PC-3 (cell line): ENCODE measurements at places on chromosomes 3 and 15. TPM values are rescaled to one million over a fixed set of nuclear protein-coding genes. Genes with fewer than 3 reads are reported as not detected.

DNA sequence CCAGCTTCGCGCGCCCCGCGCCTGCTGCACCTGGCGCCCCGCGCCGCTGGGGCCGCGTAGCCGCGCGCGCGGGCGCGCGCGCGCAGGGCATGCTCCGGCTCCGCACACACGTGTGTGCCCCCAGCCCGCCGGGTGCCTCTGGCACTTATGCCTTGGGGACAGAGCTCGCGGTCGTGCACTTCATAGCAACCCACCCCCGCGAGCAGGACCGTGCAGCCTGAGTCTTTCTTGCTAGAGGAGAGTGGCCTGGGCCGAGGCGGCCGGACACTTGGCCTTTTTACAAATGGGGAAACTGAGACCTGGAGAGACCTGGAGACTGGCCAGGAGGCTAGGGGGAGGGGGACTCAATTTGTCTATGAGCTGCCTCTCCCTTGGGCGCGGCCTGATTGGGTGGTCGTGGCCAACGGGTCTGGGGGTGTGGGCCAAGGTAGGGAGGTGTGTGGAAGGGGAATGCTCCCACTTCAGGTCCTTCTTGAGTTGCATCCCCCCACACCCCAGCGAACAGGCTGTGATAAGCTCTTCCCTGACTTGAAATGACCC lies 562 bp downstream of the NBEAL2 start:
- peak overlapping the region; percentile 40 for H3K27ac ChIP-seq
- H3K36me3 ChIP-seq, result no peaks in the 10 kb centered on the region
- peak overlapping the region; percentile 93 for H3K4me3 ChIP-seq
- H3K27me3 ChIP-seq, result no peaks in the 10 kb centered on the region
- H3K4me1 ChIP-seq, result peaks cover 36% of the 10 kb centered on the region
- no peak for DNase-seq

The NPTN gene
- 115 and 164 TPM in 2 replicates for total RNA-seq

The RTP3 gene
- total RNA-seq, result not detected in 2 replicates

GRCh38 chr3:131561511-131561910 lies 58.7 kb upstream of the MRPL3 start:
- no peaks in the 10 kb centered on the region for H3K27me3 ChIP-seq
- H3K4me1 ChIP-seq, result peaks cover 11% of the 10 kb centered on the region
- H3K4me3 ChIP-seq, result no peak overlapping the region
- no peaks in the 10 kb centered on the region for H3K36me3 ChIP-seq

GRCh38 chr3:147408188-147409100 lies 721 bp upstream of the ZIC1 start:
- DNase-seq, result no peak
- H3K36me3 ChIP-seq, result no peaks in the 10 kb centered on the region
- no peak overlapping the region for H3K27ac ChIP-seq

The GPR62 gene
- not detected in 2 replicates for total RNA-seq

DNA sequence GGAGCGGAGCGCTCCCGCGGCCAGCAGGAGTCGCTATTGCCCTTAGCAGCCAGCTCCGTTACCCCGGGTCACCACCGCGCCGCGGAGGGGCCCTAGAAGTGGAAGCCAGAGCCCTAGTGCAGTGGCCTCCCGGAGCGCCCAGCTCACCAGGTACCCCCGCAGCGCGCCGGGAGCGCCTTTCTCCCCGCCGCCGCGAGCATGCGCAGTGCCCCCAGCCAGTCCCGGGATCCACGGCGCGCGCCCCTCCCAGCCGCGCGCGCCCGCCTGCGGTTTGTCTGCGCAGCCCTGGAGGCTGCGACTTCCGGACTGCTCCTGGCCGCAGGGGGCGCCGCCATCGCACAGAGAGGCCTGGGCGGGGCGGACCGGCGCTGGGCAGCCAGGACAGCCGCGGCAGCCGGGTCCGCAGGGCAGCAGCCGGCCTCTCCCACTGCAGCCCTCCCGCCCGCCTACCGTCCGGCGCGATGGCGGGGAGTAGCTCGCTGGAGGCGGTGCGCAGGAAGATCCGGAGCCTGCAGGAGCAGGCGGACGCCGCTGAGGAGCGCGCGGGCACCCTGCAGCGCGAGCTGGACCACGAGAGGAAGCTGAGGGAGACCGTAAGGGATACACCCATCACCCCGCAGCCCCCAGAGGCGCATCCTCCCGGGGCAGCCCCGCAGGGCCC lies 5.7 kb downstream of the TPM1 start:
- peak overlapping the region; percentile 89 for H3K27ac ChIP-seq
- H3K4me3 ChIP-seq, result peak overlapping the region; percentile 81
- DNase-seq, result peak; percentile 85
- H3K27me3 ChIP-seq, result no peaks in the 10 kb centered on the region

The SLC27A2 gene
- 5.8 and 8.1 TPM in 2 replicates for total RNA-seq

DNA sequence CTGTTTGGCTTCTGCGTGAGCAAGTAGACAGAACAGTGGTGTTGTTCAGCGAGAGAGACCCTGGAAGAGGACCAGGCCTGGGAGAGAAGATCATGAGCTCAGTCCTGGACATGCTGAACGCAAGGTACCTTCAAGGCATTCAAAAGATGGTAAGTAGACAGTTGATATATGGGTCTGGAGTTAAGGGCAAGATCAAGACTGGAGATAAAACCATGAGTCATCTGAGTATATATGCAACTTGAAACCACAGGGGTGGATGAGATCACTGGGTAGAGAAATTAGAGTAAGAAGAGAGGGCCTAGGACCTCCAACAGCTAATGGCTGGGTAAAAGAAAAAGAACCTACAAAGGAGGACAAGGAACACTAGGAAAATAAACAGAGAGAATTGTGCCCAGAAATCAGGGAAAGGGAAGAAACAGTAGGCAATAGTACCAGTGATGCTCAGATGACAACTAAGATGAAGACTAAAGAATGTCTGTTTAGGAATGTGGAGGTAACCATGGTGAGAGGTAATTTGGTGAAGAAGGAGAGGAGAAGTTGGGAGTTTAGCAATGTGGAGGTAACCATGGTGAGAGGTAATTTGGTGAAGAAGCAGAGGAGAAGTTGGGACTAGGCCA lies 343.2 kb upstream of the ADAMTS9 start:
- no peak overlapping the region for H3K27ac ChIP-seq
- no peaks in the 10 kb centered on the region for H3K4me1 ChIP-seq
- no peaks in the 10 kb centered on the region for H3K36me3 ChIP-seq
- peak; percentile 8 for DNase-seq
- no peak overlapping the region for H3K4me3 ChIP-seq
- no peaks in the 10 kb centered on the region for H3K27me3 ChIP-seq

DNA sequence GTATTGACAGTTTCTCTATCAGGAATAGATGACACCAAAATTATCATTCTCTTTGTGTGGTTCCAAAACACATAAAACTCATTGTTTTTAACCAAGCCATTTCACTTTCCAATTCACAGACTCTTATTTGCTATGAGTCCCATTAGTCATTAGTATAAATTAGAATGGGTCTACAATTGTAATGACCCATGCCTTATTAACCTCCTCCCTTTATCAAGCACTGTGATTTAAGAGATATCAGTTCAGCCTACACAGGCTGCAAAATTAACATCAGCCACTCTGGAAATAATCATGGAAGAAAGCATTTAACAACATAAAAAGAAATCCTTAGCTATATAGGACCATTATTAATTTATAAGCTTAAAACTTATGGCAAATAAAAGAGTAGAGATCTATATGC lies 440.6 kb downstream of the GBE1 start:
- DNase-seq, result no peak
- no peaks in the 10 kb centered on the region for H3K36me3 ChIP-seq
- H3K27me3 ChIP-seq, result no peaks in the 10 kb centered on the region
- H3K4me1 ChIP-seq, result no peaks in the 10 kb centered on the region
- H3K27ac ChIP-seq, result no peak overlapping the region
- H3K4me3 ChIP-seq, result no peak overlapping the region

The KLHL40 gene
- not detected in 2 replicates for total RNA-seq

DNA sequence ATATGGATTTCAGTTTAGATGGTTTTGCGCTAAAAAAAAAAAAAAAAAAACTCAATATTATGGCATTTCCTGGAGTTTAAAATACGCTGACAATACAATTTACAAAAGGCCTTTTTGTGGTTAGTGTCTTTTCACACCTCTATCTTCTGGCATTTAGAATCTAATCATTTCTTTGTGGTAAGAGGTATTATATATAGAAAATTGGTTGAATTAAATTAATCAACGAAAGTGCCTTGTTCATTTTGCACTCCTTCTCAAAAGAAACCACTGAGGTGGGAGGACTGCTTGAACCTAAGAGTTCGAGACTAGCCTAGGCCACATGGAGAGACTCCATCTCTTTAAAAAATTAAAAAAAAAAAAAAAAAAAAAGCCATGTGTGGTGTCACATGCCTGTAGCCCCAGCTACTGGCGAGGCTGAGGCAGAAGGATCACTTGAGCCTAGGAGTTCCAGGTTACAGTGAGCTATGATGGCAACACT lies 90.0 kb upstream of the ICE2 start:
- no peak overlapping the region for H3K27ac ChIP-seq
- H3K4me1 ChIP-seq, result no peaks in the 10 kb centered on the region

The CLDN18 gene
- not detected in 2 replicates for total RNA-seq

- no peak overlapping the region for H3K27ac ChIP-seq
- DNase-seq, result no peak
- no peak overlapping the region for H3K4me3 ChIP-seq
- no peaks in the 10 kb centered on the region for H3K36me3 ChIP-seq
- no peaks in the 10 kb centered on the region for H3K27me3 ChIP-seq
Measured at GRCh38 chr3:121759541-121760202, 10.1 kb upstream of the GOLGB1 start.

The RASGRF1 gene
- not detected in 2 replicates for total RNA-seq

- no peaks in the 10 kb centered on the region for H3K27me3 ChIP-seq
- H3K4me1 ChIP-seq, result no peaks in the 10 kb centered on the region
- no peak overlapping the region for H3K27ac ChIP-seq
- DNase-seq, result no peak
Measured at GRCh38 chr15:46654993-46655392, 1020.2 kb downstream of the SQOR start.

- H3K4me3 ChIP-seq, result no peak overlapping the region
- H3K27ac ChIP-seq, result peak overlapping the region; percentile 88
- peak; percentile 51 for DNase-seq
Measured at GRCh38 chr3:112682361-112682760, 41.4 kb upstream of the CCDC80 start.

- DNase-seq, result peak; percentile 83
- peak overlapping the region; percentile 94 for H3K27ac ChIP-seq
- H3K36me3 ChIP-seq, result peaks cover 9% of the 10 kb centered on the region
- H3K4me1 ChIP-seq, result peaks cover 45% of the 10 kb centered on the region
- 0 out of 2 replicates have a peak overlapping the region, but pooled peaks have one; percentile 6 for H3K4me3 ChIP-seq
- H3K27me3 ChIP-seq, result no peaks in the 10 kb centered on the region
Measured at GRCh38 chr15:48796930-48797329, 13.9 kb downstream of the CEP152 start.

The SNTN gene
- total RNA-seq, result not detected in 2 replicates

The CSPG4 gene
- 2.0 and 2.9 TPM in 2 replicates for total RNA-seq

- no peaks in the 10 kb centered on the region for H3K27me3 ChIP-seq
- peak overlapping the region; percentile 37; the same call in 1 of the 2 replicates for H3K4me3 ChIP-seq
- DNase-seq, result peak; percentile 73
- H3K27ac ChIP-seq, result peak overlapping the region; percentile 30; the same call in 1 of the 2 replicates
- no peaks in the 10 kb centered on the region for H3K36me3 ChIP-seq
Measured at GRCh38 chr15:45630917-45631691, 3.7 kb upstream of the SQOR start.

The EFL1 gene
- 12.4 and 14.7 TPM in 2 replicates for total RNA-seq

The TM6SF1 gene
- not detected in 2 replicates for total RNA-seq

DNA sequence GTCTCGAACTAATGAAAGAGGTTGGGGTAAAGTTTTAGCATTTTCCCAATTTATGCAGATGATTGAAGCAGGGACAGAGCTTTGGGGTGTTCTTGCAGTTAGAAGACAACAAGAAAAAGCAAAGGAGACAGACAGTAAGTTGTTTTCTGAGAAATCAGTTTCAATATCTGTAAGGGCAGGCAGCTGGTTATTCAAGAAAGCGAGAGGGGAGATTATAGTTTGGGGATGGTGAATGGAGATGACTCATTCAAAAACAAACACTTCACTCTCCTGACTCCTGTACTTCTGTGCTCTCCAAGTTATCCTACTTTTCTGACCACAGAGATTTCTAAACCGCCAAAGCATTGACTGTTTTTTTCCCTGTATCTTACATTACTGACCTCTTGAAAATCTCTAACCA lies 352.0 kb downstream of the GAP43 start:
- no peaks in the 10 kb centered on the region for H3K36me3 ChIP-seq
- H3K4me3 ChIP-seq, result no peak overlapping the region
- H3K27me3 ChIP-seq, result no peaks in the 10 kb centered on the region
- peaks cover 11% of the 10 kb centered on the region for H3K4me1 ChIP-seq
- no peak overlapping the region for H3K27ac ChIP-seq

The ITIH1 gene
- total RNA-seq, result not detected in 2 replicates

The VPS33B gene
- total RNA-seq, result 7.5 and 8.0 TPM in 2 replicates

GRCh38 chr15:77615472-77615871 lies 17.2 kb downstream of the LINGO1 start:
- no peak for DNase-seq
- H3K27me3 ChIP-seq, result no peaks in the 10 kb centered on the region
- no peaks in the 10 kb centered on the region for H3K36me3 ChIP-seq
- no peak overlapping the region for H3K27ac ChIP-seq
- H3K4me1 ChIP-seq, result no peaks in the 10 kb centered on the region

DNA sequence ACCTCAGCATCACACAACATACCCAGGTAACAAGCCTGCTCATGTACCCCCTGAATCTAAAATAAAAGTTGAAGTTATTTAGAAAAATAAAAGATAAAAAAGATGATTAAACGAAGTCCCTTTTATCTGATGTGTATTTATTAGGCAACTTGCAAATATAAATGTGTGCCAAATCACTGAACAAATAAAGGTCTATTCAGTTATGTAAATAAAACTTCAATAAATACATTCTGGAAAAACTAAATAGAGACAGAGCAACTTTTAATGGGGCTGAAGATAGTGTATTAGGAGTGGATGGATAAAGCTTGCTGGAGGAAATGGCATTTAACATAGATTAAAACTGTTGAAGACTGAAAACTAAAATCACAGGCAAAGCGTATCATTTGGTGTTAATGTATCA lies 678.0 kb upstream of the GRM7 start:
- H3K36me3 ChIP-seq, result no peaks in the 10 kb centered on the region
- no peak overlapping the region for H3K27ac ChIP-seq
- H3K27me3 ChIP-seq, result no peaks in the 10 kb centered on the region
- H3K4me3 ChIP-seq, result no peak overlapping the region
- no peak for DNase-seq

- no peak overlapping the region for H3K27ac ChIP-seq
- no peaks in the 10 kb centered on the region for H3K27me3 ChIP-seq
- no peak for DNase-seq
Measured at GRCh38 chr15:78718837-78719236, 77.8 kb upstream of the CHRNB4 start.

The RTP1 gene
- not detected in 2 replicates for total RNA-seq

DNA sequence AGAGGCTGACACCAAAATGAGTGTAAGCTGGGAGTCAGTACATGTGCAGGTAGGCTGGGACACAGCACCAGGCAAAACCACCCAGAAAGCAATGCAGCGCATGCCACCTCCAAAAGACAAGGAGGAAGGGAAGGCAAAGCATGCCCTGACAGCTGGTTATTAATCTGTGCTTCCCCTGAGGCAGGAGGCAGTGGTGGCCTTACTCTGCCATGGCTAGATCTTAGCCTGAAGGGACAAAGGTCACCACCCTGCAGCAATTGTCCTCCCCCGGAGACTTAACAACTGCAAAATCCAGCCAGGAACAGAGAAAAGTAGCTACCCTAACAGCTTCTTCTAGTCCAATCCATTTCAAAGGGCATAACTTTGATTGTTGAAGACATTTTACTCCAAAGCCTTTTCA lies 73.7 kb downstream of the PLD1 start:
- H3K27me3 ChIP-seq, result no peaks in the 10 kb centered on the region
- DNase-seq, result no peak
- H3K4me1 ChIP-seq, result no peaks in the 10 kb centered on the region
- no peaks in the 10 kb centered on the region for H3K36me3 ChIP-seq
- no peak overlapping the region for H3K27ac ChIP-seq
- no peak overlapping the region for H3K4me3 ChIP-seq

The GOLGA6A gene
- not detected in 2 replicates for total RNA-seq

The KAT2B gene
- 10.9 and 11.9 TPM in 2 replicates for total RNA-seq

The SLC9C1 gene
- not detected in 2 replicates for total RNA-seq
